ENCODE measurements at places on chromosomes 1 and 21. TPM values are rescaled to one million over a fixed set of nuclear protein-coding genes. Genes with fewer than 3 reads are reported as not detected.
A peak's percentile ranks its signal among the peaks of the same experiment; 100 is the strongest.

Gene HSPA6
- 7.7 TPM for total RNA-seq

Gene SPOCD1
- total RNA-seq, result 10.6 TPM

DNA sequence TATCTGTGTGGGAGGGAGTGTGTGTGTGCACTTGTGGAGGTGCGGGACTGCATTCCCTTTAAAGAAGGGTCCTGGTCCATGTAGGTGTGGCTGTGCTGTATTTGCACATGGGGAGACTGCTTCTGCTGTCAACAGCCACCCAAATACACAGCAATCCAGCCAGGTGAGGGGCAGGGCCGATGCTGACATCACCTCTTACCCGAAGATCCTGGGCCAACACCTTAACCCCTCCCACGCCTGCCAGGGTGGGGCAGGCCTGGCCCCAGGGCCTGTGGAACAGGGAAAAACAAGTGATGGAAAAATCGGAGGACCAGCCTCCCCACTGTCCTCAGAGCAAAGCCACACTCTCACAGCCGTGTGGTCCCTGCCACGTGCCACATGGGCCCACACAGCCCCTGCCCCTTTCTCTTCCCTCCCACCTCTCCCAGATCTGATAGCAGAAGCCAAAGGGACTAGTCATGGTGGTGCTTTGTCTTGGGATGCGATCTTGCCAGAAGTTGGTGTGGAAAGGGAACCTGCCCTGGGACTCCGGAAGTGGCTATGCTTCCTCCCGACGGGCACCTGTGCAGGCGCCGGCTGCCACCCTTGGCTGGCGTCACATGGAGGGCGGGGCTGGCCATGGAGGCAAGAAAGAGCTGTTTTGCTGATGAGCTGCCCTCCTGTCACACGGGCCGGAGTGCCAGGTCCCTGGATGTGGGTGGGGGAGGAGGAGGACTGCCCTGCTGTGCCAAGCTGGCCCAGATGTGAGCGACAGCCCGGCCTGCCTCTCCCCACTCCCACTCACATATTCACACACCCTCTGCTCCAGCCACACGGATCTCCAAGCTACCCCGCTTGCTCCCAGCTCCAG is 7.8 kb upstream of the CASZ1 start:
- no peaks in the 10 kb centered on the region for H3K27me3 ChIP-seq
- H3K4me1 ChIP-seq, result no peaks in the 10 kb centered on the region
- H3K4me3 ChIP-seq, result no peak overlapping the region
- H3K27ac ChIP-seq, result no peak overlapping the region

DNA sequence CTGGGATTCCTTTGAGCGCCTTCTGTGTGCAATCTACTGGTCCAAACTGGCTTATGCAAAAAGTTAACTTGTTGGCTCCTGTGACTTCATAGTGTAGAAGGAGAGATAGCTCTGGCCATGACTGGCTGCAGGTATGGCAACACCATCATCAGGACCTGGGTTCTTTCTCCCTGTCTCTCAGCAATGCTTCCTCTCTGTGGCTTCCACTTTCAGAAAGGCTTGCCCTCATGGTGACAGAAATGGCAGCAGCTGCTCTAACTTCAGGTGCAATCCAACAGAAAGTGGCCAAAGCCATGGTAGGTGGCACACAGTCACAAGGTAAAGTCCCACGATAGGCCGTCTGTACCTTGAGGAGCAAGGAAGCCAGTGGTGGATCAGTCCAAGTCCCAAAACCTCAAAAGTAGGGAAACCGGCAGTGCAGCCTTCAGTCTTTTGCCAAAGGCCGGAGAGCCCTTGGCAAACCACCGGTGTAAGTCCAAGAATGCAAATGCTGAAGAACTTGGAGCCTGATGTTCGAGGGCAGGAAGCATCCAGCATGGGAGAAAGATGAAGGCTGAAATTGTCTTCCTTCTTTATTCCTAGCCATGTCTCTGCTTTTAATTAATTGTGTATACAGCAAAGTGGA is 45.0 kb downstream of the ZBTB40 start:
- DNase-seq, result no peak
- H3K4me1 ChIP-seq, result peaks cover 37% of the 10 kb centered on the region
- no peaks in the 10 kb centered on the region for H3K27me3 ChIP-seq

- H3K27me3 ChIP-seq, result no peaks in the 10 kb centered on the region
- no peaks in the 10 kb centered on the region for H3K4me1 ChIP-seq
- no peak overlapping the region for H3K4me3 ChIP-seq
- no peak overlapping the region for H3K27ac ChIP-seq
- H3K36me3 ChIP-seq, result peaks cover 5% of the 10 kb centered on the region
Measured at GRCh38 chr1:5959087-5959486, 33.1 kb downstream of the NPHP4 start.

DNA sequence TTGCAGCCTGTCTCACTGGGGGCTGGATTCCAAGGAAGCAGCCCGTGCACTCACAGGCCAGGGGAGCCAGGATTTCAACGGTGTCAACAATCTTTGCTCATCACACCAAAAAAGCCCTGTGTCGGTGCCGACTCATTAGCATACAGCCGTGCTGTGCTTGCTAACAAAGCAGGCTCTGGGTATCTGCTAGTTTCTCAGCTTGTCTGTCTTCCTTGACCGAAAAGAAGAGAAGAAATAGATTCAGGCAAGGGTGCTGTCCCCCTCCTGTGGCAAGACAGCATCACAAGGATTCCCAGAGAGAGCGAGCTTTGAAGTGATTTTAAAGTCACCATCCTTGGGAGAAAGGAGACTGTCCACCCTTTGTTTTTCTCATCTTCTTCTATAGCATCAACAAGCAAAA is 214.7 kb downstream of the SDCCAG8 start:
- no peaks in the 10 kb centered on the region for H3K4me1 ChIP-seq
- H3K27ac ChIP-seq, result no peak overlapping the region
- H3K27me3 ChIP-seq, result no peaks in the 10 kb centered on the region
- no peak for DNase-seq
- peaks cover 3% of the 10 kb centered on the region for H3K36me3 ChIP-seq
- H3K4me3 ChIP-seq, result no peak overlapping the region

- H3K36me3 ChIP-seq, result no peaks in the 10 kb centered on the region
- H3K27ac ChIP-seq, result no peak overlapping the region
- no peak for DNase-seq
- H3K27me3 ChIP-seq, result no peaks in the 10 kb centered on the region
- no peak overlapping the region for H3K4me3 ChIP-seq
- H3K4me1 ChIP-seq, result no peaks in the 10 kb centered on the region
Measured at GRCh38 chr1:245007852-245008251, 143.5 kb upstream of the HNRNPU start.

DNA sequence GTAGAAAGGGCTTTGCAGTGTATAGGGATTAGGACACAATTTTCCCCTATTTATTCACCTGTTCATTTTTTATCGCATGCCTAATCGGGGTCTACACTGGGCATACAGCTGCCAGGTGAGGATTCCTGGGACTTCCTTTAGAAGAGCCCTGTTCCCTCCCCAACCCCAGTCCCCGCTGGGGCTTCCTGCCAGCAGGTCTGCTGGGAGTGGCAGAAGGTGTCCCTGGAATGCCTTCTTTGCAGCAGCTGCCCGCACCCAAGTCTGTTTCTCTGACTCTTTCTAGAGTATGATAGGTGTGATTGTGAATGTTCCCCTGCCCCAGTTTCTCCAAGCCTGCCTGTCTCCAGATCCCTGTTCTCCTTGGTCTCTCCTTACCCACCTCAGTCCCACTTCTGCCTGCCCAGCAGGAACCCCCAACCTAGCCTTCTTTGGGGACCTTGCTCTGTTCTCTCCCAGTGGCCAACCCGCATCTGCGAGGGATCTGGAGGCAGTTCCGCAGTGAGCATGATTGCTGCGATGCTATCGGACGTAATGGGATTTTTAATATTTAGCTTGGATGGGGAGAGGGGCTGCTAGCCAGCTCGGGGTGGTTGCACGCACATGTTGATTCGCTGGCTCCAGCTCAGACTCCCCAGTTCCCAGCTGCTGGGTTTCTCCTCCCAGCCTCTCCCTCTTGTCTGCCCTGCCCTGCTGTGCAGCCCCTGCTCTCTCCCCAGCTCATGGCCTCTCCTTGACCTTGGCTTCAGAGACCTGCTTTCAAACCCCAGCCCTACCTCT is 79.8 kb downstream of the EPHB2 start:
- DNase-seq, result no peak
- H3K4me3 ChIP-seq, result no peak overlapping the region
- no peak overlapping the region for H3K27ac ChIP-seq
- no peaks in the 10 kb centered on the region for H3K36me3 ChIP-seq

- H3K27me3 ChIP-seq, result no peaks in the 10 kb centered on the region
- DNase-seq, result no peak
- no peaks in the 10 kb centered on the region for H3K36me3 ChIP-seq
Measured at GRCh38 chr1:205939690-205940330, 3.4 kb downstream of the SLC26A9 start.

- H3K27ac ChIP-seq, result no peak overlapping the region
- DNase-seq, result no peak
- no peaks in the 10 kb centered on the region for H3K36me3 ChIP-seq
- peaks cover 3% of the 10 kb centered on the region for H3K4me1 ChIP-seq
- H3K27me3 ChIP-seq, result no peaks in the 10 kb centered on the region
Measured at GRCh38 chr1:32137111-32137510, 29.3 kb downstream of the KPNA6 start.

DNA sequence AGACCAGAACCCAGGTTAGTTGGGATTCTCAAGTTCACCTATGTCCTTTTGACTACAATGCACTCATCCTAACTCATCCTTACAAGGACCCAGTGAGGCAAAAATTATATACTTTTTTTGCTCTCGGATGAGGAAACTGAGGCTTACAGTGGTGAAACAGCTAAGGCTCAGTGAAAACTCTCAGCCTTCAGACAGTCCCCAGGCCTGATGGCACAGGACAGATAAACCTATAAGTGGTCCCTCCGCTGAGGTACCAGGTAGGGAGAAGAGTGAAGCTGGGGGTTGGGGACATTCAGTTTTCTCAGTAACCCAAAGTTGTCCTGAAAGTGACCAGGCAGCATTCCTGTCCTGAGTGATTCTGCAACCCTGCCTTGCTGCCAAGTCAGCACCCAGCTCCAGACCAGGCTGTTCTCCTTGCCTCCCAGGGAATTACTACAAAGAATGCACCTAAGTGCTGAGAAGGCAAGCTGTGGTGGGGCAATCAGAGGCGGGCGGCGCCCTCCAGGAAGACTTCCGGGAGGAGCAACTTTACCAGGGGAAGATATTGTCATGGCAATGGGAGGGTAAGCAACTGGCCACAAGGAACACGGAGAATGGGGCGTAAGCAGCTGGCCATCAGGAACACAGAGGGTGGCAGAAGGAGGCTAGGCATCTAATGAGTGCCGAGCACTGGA is 4.6 kb downstream of the TENT5B start:
- peak overlapping the region; percentile 33 for H3K4me3 ChIP-seq
- peaks cover 17% of the 10 kb centered on the region for H3K4me1 ChIP-seq
- H3K27ac ChIP-seq, result peak overlapping the region; percentile 91
- DNase-seq, result no peak
- no peaks in the 10 kb centered on the region for H3K27me3 ChIP-seq
- peaks cover 17% of the 10 kb centered on the region for H3K36me3 ChIP-seq

DNA sequence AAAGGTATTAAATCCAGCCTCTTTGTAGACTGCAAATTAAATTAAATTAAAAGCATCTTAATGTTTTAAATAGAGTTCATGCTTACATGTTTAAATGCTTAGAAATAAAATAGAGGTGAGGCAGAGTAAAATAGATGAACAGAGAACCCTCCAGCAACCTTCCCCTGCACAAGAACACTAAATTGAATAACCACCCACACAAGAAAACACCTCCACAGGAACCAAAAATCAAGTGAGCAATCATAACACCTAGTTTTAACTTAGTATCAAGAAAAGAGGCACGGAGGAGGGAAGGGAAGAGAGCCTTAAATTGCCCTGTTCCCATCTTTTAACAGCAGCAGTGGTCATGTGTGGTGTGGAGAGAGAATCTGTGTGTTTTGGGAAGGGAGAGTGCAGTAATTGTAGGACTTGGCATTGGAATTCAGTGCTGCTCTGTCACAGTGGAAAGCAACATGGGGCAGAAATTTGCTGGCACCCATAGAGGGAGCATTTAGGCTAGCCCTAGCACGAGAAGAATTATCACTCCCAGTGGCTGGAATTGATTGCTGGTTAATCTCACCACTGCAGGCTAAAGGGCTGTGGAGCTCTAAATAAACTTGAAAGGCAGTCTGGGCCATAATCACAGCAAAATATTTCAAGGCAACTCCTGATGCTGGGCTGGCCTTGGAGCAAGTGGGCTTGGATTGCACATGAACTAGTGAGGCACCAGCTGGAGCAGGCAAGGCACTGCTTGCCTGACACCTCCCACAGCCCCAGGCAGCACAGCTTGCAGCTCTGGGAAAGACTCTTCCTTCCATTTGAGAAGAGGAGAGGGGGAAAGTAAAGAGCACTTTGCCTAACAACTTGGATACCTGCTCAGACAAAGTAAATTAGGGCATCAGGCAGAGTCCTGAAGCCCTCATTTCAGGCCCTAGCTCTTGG is 1478.8 kb downstream of the NCAM2 start:
- no peaks in the 10 kb centered on the region for H3K4me1 ChIP-seq
- H3K27ac ChIP-seq, result no peak overlapping the region
- H3K36me3 ChIP-seq, result no peaks in the 10 kb centered on the region
- H3K27me3 ChIP-seq, result no peaks in the 10 kb centered on the region
- H3K4me3 ChIP-seq, result no peak overlapping the region

DNA sequence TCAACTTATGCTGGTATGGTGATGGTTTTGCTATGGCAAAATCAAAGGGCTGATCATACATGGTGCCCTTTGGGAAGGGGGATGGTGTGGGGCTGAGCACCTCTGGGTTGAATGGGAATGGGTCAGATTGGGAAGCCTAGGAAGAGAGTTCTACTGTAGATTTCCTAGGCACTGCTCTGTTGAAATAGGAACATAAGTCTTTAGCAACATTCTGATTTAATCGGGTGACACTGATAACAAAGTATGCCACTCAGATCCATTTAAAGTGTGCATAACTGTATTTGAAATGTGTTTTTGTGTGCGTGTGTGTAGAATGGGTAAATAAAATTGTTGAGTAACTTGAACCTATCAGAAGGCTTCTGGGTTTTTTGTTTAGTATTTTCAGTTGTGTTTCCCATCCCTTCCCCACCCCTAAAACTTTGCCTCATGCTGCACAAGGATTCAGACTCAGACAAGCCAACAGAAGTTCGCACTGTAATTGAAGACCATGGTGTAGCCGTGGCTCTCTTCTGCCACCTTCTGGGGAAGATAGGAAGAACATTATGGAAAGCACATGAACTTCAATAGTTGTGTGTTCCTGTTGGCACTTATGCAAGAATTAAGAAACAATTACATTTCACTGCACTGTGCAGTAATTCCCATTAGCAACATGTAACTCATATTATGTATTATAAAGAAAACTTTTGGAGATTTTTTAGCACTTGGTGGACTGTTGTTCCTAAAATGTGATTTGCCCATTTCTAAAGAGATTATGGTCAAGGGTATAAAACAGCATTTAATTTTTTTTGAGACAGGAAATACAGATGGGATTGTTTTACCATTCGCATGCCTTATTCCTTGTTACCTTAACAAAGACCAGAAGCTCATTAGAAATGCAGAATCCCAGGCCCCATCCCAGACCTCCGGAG is 10.9 kb upstream of the C4BPB start:
- H3K36me3 ChIP-seq, result no peaks in the 10 kb centered on the region
- H3K27me3 ChIP-seq, result no peaks in the 10 kb centered on the region
- peaks cover 12% of the 10 kb centered on the region for H3K4me1 ChIP-seq
- no peak for DNase-seq
- H3K4me3 ChIP-seq, result no peak overlapping the region
